Upper lobe of right lung (tissue), 1 donor: ENCODE measurements at places on chromosomes 11 and 22. TPM values are rescaled to one million over a fixed set of nuclear protein-coding genes. Genes with fewer than 3 reads are reported as not detected.

DNA sequence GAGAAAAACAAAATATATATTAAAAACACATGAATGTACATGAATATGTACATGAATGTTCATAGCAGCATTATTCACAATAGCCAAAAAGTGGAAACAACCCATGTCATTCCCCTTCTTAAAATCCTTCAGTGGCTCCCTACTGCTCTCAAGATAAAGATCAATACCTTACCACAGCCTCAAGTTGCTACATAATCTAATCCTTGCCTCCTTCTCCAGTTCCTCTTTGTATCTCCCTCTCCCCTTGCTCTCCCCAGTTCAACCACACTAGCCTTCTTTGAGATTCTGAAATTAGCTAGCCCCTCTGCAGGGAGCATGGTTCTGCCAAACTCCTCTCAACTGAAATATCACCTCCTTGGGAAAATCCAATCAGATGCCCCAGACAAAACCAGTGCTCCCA is 28.1 kb downstream of the MTMR2 start:
- no peaks in the 10 kb centered on the region for H3K36me3 ChIP-seq
- no peaks in the 10 kb centered on the region for H3K4me1 ChIP-seq
- no peaks in the 10 kb centered on the region for H3K27me3 ChIP-seq
- H3K27ac ChIP-seq = no peak overlapping the region

DNA sequence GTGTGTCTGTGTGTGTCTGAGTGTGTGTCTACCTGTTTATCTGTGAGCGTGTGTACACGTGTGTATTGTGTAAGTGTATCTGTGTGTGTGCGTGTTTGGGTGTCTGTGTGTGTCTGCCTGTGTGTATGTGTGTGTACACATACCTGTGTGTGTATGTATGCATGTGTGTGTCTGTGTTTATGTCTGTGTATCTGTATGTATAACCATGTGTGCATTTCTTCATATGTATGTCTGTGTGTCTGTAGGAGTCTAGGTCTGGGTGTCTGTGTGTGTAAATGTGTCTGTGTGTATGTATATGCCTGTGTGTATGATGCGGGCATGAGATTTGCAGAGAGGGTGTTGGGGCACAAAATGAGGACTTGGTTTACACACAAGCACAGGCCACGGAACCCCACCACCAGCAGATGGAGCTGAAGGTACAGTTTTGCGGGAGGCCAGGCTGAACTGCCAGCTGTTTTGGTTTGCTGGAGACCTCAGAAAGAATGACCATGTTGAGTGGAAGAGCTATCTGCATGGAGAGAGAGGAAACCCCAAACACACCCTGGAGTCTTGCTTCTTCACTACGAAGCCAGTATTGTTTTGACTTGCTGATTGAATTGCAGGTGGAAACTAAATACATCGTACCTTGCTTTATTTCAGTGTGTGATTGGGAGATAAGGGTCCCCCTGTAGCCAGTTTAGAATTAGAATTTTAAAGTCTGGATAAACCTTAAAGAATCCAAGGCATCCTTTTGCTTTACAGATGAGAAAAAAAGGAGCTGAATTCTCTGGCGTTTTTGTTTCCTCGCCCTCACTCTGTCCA is 497.2 kb downstream of the NTM start:
- no peaks in the 10 kb centered on the region for H3K4me1 ChIP-seq
- no peak for DNase-seq
- H3K27ac ChIP-seq = no peak overlapping the region
- no peaks in the 10 kb centered on the region for H3K27me3 ChIP-seq
- no peak overlapping the region for H3K4me3 ChIP-seq

DNA sequence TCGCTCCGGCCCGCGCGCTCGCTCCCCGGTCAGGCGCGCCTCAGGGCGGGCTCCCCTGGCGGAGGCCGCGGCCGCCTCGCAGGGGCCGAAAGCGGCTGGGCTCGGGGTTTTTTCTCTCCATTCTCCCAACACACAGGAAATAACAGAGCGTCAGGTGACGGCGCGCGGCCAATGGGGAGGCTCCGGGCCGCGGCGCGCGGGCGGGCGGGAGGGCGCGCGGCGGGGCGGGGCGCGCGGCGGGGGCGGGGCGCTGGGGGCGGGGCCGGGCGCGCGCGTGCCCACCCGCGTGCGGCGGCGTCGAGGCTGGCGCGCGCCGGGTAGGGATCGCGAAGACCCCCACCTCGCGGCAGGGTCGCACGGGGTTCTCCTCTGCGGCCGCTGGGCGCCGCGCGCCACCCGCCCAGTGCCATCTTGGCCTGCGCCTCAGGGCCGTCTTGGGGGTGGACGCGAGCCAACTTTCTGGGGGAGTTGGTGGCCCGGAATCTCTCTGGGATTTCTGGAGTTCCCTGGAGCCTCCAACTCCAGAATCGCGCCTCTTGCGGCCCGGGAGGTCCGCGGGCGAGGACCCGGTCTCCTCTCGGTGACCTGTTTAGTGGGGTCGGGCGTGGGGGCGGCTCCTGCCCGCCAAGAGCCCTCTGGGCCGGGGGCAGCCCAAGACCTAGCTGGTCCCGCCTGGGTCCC is at the start of gene TCF20:
TSS of gene TCF20 (minus strand) at position 144 of the 681 bp plus-strand sequence. CDS start 55,348 bp downstream, outside the sequence.
- peak within 1 kb of the TSS; percentile 87 for H3K27ac ChIP-seq
- H3K27me3 ChIP-seq = no peaks in the 10 kb centered on the region
- H3K36me3 ChIP-seq = no peaks in the 10 kb centered on the region
- DNase-seq = peak; percentile 89
- H3K4me3 ChIP-seq = peak within 1 kb of the TSS; percentile 100

Gene NLRP14
- total RNA-seq = not detected

- H3K4me3 ChIP-seq = no peak overlapping the region
- DNase-seq = no peak
- H3K27ac ChIP-seq = no peak overlapping the region
- no peaks in the 10 kb centered on the region for H3K4me1 ChIP-seq
These were observed 43.3 kb upstream of the MMP7 start for GRCh38 chr11:102573851-102574250.

DNA sequence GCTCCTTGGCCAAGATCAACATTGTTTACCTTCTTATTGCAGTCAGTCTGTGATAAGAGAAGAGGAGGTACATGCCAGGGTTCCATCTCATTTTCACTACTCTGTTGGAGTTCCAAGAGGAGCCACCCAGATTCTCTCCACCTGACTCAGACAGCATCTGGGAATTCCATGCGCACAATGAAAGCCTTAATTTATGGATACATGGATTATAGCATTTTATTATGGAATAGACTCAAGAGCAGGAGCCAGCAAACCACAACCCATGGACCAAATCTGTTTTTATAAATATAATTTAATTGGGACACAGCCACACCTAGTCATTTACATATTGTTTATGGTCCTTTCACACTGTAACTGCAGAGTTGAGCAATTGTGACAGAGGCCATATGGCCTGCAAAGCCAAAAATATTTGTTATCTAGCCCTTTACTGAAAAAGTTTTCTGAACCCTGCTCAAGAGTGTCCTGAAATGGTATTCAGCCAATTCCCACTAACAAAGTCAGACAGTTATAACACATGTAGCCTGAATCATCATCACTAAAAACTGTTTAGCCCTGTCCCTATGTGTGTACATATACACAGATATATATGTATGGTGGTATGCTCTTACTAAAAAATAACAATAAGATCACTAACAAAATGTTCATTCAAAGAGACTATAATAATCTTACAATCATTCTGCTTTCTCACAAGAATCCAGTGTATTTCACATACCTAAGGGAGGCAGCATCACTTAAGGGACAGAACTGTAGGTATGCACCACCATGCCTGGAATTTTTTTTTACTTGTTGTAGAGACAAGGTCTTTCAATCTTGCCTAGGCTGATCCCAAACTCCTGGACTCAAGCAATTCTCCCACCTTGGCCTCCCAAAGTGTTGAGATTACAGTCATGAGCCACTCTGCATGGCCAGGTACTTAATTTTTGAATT is 104.5 kb upstream of the TEAD1 start:
- DNase-seq = no peak
- no peaks in the 10 kb centered on the region for H3K36me3 ChIP-seq
- H3K4me1 ChIP-seq = no peaks in the 10 kb centered on the region
- H3K27ac ChIP-seq = no peak overlapping the region

GRCh38 chr11:57638005-57638781 is 11.5 kb downstream of the YPEL4 start:
- H3K27ac ChIP-seq = peak overlapping the region; percentile 82
- no peaks in the 10 kb centered on the region for H3K27me3 ChIP-seq
- peaks cover 17% of the 10 kb centered on the region for H3K4me1 ChIP-seq
- no peaks in the 10 kb centered on the region for H3K36me3 ChIP-seq

GRCh38 chr11:77592727-77593126 is 3.0 kb downstream of the AQP11 start:
- no peaks in the 10 kb centered on the region for H3K36me3 ChIP-seq
- DNase-seq = no peak
- peaks cover 4% of the 10 kb centered on the region for H3K4me1 ChIP-seq
- no peak overlapping the region for H3K27ac ChIP-seq

GRCh38 chr22:37303821-37304274 is 21.5 kb downstream of the CYTH4 start:
- peaks cover 47% of the 10 kb centered on the region for H3K4me1 ChIP-seq
- H3K27me3 ChIP-seq = no peaks in the 10 kb centered on the region
- H3K36me3 ChIP-seq = no peaks in the 10 kb centered on the region
- no peak overlapping the region for H3K4me3 ChIP-seq
- peak overlapping the region; percentile 19 for H3K27ac ChIP-seq
- peak; percentile 83 for DNase-seq

Gene HTATIP2
- 59.9 TPM for total RNA-seq

GRCh38 chr22:49950396-49950994 is 10.1 kb upstream of the PIM3 start:
- H3K4me1 ChIP-seq = peaks cover 53% of the 10 kb centered on the region
- H3K27ac ChIP-seq = peak overlapping the region; percentile 90
- no peak overlapping the region for H3K4me3 ChIP-seq
- H3K36me3 ChIP-seq = no peaks in the 10 kb centered on the region
- no peak for DNase-seq
- no peaks in the 10 kb centered on the region for H3K27me3 ChIP-seq

- no peaks in the 10 kb centered on the region for H3K36me3 ChIP-seq
- no peaks in the 10 kb centered on the region for H3K4me1 ChIP-seq
- no peak overlapping the region for H3K27ac ChIP-seq
- DNase-seq = no peak
- H3K27me3 ChIP-seq = no peaks in the 10 kb centered on the region
These were observed 13.7 kb downstream of the SAA4 start for GRCh38 chr11:18222814-18223421.

GRCh38 chr11:59158206-59159068 is 13.5 kb upstream of the DTX4 start:
- H3K36me3 ChIP-seq = no peaks in the 10 kb centered on the region
- peaks cover 9% of the 10 kb centered on the region for H3K4me1 ChIP-seq
- H3K27ac ChIP-seq = no peak overlapping the region
- peaks cover 5% of the 10 kb centered on the region for H3K27me3 ChIP-seq
- no peak for DNase-seq

Gene NXPE2
- total RNA-seq = not detected

DNA sequence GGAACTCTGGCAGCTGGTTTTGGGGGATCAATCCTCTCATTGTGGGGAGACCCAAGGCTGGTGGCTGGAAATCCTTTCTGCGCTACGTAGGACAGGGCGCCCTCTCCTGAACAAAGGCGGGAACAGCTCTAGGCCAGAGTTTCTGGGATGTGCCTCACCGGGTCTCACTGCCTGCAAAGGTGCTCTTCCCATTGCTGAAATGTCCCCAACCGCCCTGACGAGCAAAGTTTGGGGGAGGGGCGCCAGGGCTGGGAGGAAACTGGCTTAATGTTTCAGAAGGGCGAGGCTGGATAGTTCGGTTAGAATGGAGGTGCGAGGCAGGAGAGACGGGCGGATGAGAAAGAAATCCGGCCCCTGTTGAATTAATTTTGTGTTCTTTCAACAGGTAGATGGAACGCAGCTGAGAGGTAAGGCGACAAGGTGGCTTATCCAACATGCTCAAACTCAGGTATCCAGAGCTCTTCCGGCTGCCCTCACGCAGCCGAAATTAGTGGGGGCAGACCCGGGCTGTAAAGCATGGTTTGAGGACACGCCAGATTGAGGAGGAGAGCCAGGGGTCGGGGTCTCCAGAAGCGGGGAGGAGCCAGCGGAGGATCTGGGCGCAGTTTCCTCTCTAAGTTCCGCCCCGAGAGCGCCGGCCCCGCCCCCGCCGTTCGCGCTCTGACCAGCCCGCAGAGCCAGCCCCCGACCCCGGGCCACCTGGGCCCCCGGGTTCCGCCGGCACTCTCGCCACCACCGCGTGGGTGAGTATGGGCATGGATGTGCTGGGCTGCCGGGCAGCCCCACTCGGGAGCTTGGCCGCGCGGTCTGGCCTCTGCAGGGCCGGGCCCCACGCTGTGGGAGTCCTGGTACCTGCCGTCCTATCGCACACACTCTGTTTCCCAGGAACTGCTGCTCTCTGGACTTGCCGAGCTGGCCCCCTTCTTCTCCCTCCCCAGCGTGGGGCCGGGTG is at the start of gene PGAP2:
TSS of gene PGAP2 (plus strand) at position 652 of the 952 bp plus-strand sequence. CDS start 2,700 bp downstream, outside the sequence.
- H3K27me3 ChIP-seq = no peaks in the 10 kb centered on the region
- H3K27ac ChIP-seq = peak within 1 kb of the TSS; percentile 67
- peaks cover 13% of the 10 kb centered on the region for H3K4me1 ChIP-seq
- peak; percentile 87 for DNase-seq

Gene OR5A1
- total RNA-seq = not detected

GRCh38 chr22:30079952-30080533 is at the start of gene HORMAD2:
HORMAD2 (plus strand) TSS chr22:30080464; CDS start chr22:30093953, 13,489 bp downstream.
- no peaks in the 10 kb centered on the region for H3K36me3 ChIP-seq
- H3K4me1 ChIP-seq = no peaks in the 10 kb centered on the region
- peaks cover 18% of the 10 kb centered on the region for H3K27me3 ChIP-seq
- peak; percentile 81 for DNase-seq

DNA sequence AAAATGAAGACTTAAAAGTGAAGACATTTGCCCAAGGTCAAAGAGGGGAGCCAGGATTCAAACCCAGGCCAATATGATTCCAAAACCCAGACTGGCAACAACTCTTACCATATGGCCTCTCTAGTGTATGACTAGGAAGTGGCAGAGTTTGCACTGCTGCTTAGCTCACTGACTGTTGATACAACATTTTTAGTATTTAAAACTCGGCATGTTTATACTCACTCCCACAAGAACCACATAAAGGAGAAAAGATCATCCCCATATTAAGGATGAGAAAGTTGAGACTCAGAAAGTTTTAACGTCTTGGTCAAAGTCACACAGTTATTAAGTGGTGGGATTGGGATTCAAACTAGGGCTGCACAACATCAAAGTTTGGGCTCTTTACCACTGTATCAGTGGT is 81.7 kb downstream of the CCDC34 start:
- H3K4me1 ChIP-seq = peaks cover 6% of the 10 kb centered on the region
- no peak for DNase-seq
- no peak overlapping the region for H3K4me3 ChIP-seq
- no peaks in the 10 kb centered on the region for H3K36me3 ChIP-seq
- no peak overlapping the region for H3K27ac ChIP-seq
- H3K27me3 ChIP-seq = no peaks in the 10 kb centered on the region

- no peak for DNase-seq
- H3K27ac ChIP-seq = peak overlapping the region; percentile 93
- peaks cover 55% of the 10 kb centered on the region for H3K4me1 ChIP-seq
These were observed 1.8 kb downstream of the CELF1 start for GRCh38 chr11:47551086-47551485.

Gene ELFN2
- 0.72 TPM for total RNA-seq

Gene A4GALT
- 25.7 TPM for total RNA-seq

Gene OR4X2
- total RNA-seq = not detected

Gene TMPRSS13
- total RNA-seq = 9.9 TPM

Gene GRIA4
- total RNA-seq = not detected
